ENCODE measurements at places on chromosomes 1 and 21.

DNA sequence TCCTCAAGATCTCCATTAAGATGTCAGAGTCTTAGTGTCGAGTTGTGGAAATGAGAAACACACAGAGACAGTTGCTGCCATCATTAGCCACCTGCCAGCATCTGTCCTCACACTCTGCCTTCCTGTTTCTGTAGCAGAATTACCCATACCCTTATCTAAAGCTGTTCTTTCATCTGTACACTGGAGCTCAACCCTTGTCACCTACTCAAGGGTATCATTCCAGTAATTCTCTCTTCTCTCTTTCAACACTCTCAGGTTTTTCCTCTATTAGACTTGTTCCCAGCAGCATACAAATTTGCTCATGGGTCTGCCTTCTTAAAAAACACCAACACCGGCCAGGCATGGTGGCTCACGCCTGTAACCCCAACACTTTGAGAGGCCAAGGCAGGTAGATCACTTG lies 27.4 kb upstream of the RNF2 start:
- no peak for DNase-seq

GRCh38 chr1:108107658-108108057 lies 92.5 kb downstream of the SLC25A24 start:
- no peak for DNase-seq

- no peak for DNase-seq
Observed at GRCh38 chr1:36857754-36858153, 176.6 kb downstream of the GRIK3 start.

GRCh38 chr1:42942444-42942843 lies 16.2 kb downstream of the SLC2A1 start:
- no peak for DNase-seq

GRCh38 chr1:241711326-241711725 lies 59.2 kb downstream of the WDR64 start:
- DNase-seq, result no peak

- DNase-seq, result no peak
Observed at GRCh38 chr1:233635765-233636502, 22.0 kb downstream of the KCNK1 start.
